ENCODE measurements at places on chromosomes 13 and 19.
A peak's percentile ranks its signal among the peaks of the same experiment; 100 is the strongest.

DNA sequence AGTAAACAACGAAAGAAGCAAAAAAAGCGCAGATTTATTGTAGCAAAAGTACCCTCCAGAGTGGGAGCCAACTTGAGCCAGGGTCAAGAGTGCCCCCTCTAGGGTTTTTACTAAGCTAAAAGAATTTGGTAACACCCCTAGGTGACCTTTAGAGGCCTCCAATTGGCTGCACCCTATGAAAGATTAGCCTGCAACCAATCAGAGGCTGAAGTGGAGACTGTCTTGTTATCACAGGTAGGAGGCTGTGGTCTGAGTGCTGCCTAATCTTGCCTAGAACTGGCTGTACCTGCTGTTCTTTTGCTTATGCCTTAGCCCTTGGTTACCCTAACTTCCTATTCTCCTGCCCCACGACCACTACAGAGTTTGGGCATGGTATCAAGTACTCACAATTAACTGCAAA, 38.3 kb downstream of the ANKRD10 start:
- DNase-seq = no peak

DNA sequence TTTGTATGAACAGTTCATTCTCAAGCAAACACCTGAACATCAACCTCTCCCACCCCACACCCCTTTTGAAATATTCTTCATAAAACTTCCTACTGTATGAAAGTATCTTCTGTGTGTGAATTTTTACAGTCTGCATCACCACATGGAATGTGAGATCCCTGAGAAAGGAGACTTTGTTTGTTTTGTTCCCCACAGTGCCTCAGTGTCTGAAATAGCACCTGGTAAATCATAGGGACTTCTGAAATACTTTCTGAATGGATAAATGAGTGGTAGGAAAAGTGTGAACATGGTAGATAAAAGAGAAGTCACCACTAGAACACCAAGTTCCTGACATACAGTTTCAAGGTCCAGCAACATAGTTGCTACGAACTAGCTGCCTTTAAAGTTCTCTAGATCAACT, 1071.2 kb downstream of the EFNB2 start:
- DNase-seq = no peak

GRCh38 chr13:111204438-111205177, 89.5 kb downstream of the ARHGEF7 start:
- no peak for DNase-seq

DNA sequence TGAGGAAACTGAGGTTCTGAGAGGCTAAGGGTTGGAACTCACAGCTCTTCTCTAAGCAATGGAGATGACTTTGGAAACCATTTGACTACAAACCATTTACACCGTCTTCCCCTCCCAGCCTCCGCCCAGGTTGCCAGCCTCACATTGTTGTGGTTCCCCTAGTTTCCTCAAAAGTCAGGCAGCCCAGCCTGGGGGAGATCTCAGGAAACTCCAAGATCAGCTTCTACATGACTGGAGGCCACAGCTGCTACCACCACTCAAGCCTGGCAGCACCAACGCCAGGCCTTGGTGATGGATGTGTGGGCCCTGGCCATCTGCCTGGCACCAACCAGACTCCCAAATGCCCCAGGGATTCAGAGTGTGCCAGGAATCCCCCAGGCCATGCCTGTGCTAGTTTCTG, 207.9 kb downstream of the TSHZ3 start:
- no peak for DNase-seq

DNA sequence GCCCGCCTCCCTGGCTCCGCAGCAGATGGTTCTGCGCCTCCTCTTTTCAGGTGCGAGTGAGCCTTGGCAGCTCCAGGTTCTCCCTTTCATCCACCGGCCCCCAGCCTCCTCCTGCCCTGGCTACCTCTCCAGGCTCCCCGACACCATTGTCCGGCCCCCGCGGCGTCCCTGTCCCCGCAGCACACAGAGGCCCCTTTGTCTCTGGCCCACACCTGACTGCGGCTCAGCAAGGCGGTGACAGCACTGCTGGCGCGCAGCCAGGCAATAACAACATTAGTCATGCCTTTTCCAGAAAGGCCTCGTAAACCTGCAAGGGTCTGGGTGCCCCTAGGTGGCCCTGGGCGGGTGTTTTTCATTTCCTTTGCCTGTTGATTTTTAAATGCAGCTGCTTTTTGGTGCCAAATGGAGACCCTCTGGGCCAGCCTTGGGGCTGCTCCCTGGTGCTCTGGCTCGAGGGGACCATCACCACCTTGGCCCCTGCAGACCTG, 73.2 kb upstream of the MEDAG start:
- DNase-seq = no peak

- no peak for DNase-seq
These were observed 138.3 kb upstream of the RFC3 start for GRCh38 chr13:33679658-33680012.

DNA sequence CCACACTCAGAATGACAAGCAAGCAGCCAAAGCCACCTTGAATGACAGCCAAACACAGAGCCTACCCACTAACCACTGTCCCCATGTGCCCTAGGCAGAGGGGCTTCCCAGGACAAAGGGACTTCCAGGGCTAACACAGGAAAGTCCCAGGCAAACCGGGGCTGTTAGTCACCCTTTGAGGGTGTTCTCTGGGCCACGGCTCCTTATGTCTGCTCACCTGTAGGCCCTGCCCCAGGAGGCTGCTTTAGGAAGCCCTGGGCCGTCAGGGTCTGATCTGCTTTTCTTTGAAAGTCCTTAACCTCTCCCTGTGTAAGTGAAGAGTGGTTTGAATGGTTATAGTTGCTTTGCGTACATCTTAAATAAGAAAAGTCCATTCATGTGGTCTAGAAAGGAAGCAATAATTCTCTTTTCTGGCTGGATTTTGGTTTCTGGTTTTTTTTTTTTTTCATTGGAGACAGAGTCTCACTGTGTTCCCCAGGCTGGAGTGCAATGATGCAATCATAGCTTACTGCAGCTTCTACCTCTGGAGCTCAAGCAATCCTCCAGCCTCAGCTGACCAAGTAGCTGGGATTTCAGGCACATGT, 161.4 kb downstream of the EFNB2 start:
- DNase-seq = no peak

DNA sequence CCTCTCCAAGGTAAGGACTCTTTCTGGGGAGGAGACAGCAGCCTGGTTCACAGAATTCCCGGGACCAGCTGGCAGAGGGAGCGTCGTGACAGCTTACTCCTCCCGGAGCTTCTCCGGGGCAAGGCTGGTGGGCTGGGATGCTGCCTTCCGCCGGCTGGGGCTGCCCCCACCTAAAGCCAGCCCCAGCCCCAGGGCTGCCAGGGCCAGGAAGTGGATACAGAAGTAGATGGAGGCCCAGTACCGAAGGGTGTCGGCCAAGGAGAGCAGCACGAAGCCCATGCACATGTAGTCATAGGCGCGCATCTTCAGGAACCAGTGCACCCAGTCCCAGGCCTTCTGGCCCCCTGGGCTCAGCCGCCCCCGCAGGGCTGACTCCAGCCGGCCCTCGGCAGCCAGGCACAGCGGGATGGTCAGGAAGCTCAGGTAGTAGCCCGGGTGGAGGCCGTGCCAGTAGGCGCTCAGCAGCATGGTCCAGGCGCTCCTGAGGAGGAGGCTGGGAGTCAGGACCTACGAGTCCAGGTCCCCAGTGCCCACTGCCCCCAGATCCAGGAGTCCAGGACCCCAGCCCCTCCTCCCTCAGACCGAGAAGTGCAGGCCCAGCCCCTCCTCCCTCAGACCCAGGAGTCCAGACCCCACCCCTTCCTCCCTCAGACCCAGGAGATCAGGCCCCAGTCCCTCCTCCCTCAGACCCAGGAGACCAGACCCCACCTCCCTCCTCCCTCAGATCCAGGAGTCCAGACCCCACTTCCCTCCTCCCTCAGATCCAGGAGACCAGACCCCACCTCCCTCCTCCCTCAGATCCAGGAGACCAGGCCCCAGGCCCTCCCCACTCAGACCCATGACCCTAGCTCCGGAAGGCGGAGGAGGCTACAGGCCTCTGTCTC, 1.2 kb upstream of the TMC4 start:
- DNase-seq = no peak

DNA sequence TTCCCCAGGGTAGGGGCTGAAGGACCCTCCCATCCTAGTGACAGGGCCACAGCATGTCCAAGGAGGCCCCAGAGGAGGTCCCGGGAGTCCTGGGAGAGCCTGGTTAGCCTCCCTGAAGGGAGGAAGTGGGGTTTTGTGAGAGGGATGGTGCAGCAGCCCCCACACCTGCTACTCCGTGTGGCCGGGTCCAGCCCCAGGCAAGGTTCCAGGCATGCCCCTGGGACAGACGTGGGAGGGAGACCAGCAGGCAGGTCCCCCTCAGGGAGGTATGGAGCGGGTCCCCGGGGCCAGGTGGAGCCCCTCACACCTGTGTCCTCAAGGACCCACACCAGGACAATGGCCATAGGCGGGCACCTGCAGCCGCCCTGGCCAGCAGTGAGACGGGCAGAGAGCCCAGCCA, 1.9 kb upstream of the F7 start:
- DNase-seq = no peak

GRCh38 chr19:50897191-50897607, 14.0 kb downstream of the KLK4 start:
- DNase-seq = no peak

DNA sequence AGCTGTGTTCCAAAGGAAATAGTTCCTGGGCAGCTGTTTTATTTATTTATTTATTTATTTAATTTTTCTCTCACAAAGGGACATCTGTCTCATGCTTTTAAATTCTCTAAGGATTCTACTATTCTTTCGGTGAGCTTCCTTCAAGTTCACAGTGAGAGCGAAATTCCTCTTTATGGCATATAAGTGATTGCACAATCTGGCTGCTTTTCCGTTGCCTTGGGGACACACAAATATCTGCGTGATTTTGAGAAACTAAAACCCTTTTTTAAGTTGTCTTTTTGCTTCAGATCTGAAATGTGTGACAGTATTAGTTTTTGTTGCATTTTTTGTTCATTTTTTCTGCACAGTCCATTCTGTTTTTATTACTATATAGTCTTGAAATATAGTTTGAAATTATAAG, 19.2 kb downstream of the ZNF486 start:
- no peak for DNase-seq

GRCh38 chr13:21326155-21327031, 132.7 kb downstream of the ZDHHC20 start:
- peak; percentile 31 for DNase-seq

GRCh38 chr13:112348642-112349345, 27.4 kb upstream of the SPACA7 start:
- no peak for DNase-seq

- no peak for DNase-seq
These were observed 51.7 kb upstream of the KLF2 start for GRCh38 chr19:16272945-16273344.

DNA sequence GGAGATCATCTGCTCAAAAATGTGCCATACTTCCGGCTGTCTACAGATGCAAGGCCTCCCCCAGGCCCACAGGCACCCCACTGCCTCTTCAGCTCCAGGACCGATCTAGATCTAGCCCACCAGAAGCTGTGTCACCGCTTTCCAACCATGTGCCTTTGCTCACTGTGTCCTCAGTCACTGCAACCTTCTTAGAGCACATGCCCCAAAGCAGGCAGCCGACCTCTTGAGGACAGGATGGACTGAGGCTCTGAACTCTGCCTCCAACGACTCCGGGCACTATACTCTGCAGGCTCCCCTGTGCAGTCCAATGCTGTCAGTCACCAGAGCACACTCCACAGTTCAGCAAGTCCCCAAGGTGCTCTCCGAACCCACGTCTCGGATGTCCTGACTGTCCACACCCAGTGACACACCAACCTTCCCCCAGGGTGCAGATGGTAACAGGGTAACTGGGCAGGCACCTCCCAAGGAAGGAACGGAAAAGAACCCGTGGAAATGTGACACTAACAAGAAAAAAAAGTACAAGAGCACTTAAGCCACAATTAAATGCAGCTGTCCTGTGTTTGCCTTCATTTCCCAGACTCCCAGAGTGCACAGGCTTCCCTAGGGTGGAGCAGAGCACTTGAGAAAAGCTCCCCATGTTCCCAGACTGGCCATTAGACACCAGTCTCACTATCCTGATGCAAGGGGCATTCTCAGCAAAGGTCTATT, 4.8 kb downstream of the STK24 start:
- peak; percentile 82 for DNase-seq

- DNase-seq = no peak
These were observed 56.0 kb upstream of the DOCK9 start for GRCh38 chr13:99033814-99034213.

DNA sequence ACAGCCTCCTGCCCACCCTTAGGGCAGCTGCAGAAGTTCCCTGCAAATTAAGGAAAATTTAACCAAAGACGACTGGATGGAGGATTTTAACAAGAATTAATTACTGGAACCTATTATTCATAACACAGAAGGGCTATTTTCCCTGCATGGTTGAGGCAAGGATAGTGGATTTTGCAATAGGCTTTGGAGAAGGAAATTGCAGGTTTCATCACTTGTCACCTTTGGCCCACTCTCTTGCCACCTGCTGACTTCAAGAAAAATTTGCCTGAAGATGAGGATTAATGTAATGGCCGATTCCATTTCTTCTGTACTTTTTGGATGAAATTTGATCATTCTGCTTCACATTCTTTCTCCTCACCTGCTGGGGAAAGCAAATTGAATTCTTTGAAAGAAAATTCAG, 261.7 kb downstream of the FGF9 start:
- DNase-seq = no peak

DNA sequence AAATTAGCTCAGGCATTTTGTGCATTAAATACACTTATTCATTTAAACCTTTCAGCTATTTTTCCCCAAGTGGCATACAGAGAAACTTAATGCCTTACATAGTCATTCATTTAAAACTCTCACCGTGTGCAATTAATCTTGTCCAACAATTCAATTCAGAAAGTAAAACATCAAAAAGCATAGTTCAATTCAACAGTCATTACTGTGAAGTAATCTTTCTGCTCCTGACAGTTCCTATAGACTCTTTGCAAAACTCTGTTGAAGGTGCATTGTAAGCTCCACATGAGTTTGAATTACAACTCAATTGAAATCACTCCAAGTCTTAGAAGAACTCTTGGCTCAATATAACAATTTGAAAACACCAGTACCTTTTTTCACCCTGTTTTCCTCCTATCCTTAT, 228.3 kb downstream of the DACH1 start:
- DNase-seq = no peak

DNA sequence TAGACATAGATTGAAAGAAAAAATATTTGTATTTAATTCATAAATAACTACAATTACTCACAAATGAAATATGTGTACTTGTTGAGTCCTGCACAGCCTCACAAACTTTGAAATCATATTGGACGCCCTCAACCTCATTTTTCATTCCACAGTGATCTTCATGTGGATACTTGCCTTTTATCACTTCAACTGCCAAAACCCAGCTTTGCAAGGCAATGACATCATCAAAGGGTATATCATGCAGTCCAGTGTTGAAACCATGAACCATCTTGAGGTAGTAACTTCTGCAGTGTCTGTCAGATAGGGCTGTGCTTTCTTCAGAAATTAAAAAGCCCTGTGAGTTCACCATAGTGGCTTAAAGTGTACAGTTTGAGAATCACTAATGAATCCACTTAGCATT, 82.2 kb downstream of the HS6ST3 start:
- no peak for DNase-seq

DNA sequence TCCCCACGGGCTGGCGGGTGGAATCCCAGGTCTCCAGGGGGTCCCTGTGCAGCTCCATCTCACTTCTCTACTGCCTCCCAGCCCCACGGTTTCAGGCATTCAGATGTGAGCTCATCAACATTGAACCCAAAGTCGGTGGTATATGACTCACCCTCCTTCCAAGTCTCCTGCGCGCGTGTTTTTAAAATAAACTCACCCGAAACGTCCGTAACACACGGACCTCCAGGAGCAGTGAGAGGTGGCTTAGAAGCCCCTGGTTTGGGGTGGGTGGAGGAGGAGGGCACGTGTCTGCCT, 14.0 kb upstream of the CRTC1 start:
- DNase-seq = no peak

Data from BJ (cell line).